ENCODE measurements at places on chromosomes 3 and 15. TPM values are rescaled to one million over a fixed set of nuclear protein-coding genes. Genes with fewer than 3 reads are reported as not detected.

The MYRIP gene
- 0.07 TPM for total RNA-seq

- peaks cover 37% of the 10 kb centered on the region for H3K36me3 ChIP-seq
- H3K27me3 ChIP-seq, result no peaks in the 10 kb centered on the region
- H3K27ac ChIP-seq, result no peak overlapping the region
Measured at GRCh38 chr3:47128137-47128536, 35.8 kb downstream of the SETD2 start.

The FAM240A gene
- not detected for total RNA-seq

The SPINK8 gene
- not detected for total RNA-seq

DNA sequence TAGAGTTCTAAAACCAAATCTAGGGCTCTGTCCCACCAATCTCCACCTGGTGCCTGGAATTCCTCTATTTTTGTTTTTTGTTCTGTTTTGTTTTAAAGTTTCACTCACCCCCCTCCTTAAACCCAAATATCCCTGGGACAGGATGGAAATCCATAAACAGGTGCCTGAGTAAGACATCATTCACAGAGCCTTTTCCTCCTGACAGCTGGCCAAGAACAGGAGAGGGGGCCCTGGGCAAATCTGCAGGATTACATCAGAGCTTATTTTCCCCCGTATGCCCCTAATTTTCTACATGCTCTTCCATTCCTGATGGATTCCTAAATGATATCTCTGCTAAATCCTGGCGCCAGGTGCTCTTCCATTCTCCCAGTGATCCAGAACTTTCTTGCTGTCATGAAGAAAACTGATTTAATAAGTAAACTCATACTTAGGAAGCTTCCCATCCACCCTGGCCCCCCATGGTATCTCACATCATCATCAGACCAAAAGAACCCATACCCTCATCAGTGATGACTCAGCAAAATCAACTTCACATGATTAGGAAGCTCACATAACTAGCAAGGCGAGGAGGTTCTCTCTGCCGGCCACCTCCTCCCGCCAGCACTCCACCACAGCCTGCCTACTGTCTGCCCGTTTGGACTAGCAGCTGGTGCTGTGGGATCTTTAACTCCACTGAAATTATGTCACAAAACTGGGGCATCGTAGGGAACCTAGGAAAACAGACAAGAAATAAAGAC, 61.0 kb downstream of the LIPC start:
- peak overlapping the region; percentile 46 for H3K27ac ChIP-seq
- H3K27me3 ChIP-seq, result no peaks in the 10 kb centered on the region
- no peaks in the 10 kb centered on the region for H3K36me3 ChIP-seq
- H3K4me1 ChIP-seq, result peaks cover 3% of the 10 kb centered on the region
- DNase-seq, result peak; percentile 69

The ZKSCAN7 gene
- 0.07 TPM for total RNA-seq

The KCNAB1 gene
- total RNA-seq, result 0.40 TPM

GRCh38 chr15:75483961-75484360, 32.5 kb upstream of the SIN3A start:
- no peaks in the 10 kb centered on the region for H3K27me3 ChIP-seq
- H3K36me3 ChIP-seq, result peaks cover 11% of the 10 kb centered on the region
- no peaks in the 10 kb centered on the region for H3K4me1 ChIP-seq
- DNase-seq, result no peak

The PRR23A gene
- total RNA-seq, result not detected

GRCh38 chr15:77631745-77632533, 773 bp downstream of the LINGO1 start:
- peaks cover under 1% of the 10 kb centered on the region for H3K27me3 ChIP-seq
- peaks cover 60% of the 10 kb centered on the region for H3K4me1 ChIP-seq
- DNase-seq, result peak; percentile 63
- H3K4me3 ChIP-seq, result peak overlapping the region; percentile 48
- no peak overlapping the region for H3K27ac ChIP-seq

DNA sequence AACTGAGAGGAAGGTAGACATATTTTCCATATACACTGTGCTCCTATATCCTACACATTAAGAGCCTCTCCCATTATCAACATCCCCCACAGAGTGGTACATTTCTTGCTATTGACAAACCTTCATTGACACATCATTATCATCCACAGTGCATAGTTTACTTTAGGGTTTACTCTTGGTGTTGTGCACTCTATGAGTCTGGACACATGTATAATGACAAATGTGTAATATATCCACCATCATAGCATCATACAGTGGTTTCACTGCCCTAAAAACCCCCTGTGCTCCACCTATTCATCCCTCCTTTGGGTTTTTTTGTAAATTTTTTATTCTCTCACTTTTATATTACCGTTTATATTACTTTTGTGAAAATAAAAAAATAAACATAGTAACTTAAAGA, 22.2 kb upstream of the CLDN18 start:
- no peaks in the 10 kb centered on the region for H3K4me1 ChIP-seq
- no peak for DNase-seq
- H3K27ac ChIP-seq, result no peak overlapping the region
- H3K4me3 ChIP-seq, result no peak overlapping the region

GRCh38 chr3:160368804-160369203, 30.2 kb downstream of the IFT80 start:
- H3K4me1 ChIP-seq, result no peaks in the 10 kb centered on the region
- H3K36me3 ChIP-seq, result no peaks in the 10 kb centered on the region
- H3K27ac ChIP-seq, result no peak overlapping the region
- no peak for DNase-seq
- H3K4me3 ChIP-seq, result no peak overlapping the region
- H3K27me3 ChIP-seq, result no peaks in the 10 kb centered on the region

The NR1I2 gene
- 0.18 TPM for total RNA-seq

DNA sequence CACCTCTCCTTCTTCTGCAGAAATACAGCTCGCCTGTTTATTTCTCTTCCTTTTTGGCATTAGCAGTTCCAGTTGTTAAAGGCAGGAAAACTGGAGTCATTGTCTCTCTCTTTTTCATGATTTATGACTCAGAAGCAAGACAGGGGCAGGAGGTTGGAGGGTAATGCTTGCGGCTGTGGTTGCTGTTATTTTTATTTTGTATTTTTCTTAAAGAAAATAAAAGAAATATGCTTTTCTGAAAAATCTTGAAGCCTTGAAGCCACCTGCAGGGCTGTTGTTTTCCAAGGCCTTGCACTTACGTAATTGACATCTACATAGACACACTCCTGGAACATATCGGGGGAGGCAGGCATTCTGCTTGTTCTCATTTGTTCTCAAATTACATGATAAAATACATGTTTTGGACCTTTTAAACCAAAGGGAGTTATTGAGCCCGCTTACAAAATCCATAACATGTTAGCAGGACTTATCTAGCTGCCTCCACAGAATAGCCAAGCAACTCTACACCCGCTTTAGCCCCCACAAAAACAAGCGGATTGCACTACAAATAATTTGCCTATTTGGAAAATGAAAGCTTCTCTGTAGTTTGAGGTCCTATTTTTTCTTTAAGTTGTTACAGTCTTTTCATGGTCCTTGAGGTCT, 1004.6 kb upstream of the NR2F2 start:
- peaks cover 16% of the 10 kb centered on the region for H3K27me3 ChIP-seq
- H3K4me3 ChIP-seq, result no peak overlapping the region
- no peaks in the 10 kb centered on the region for H3K36me3 ChIP-seq
- no peak overlapping the region for H3K27ac ChIP-seq
- H3K4me1 ChIP-seq, result no peaks in the 10 kb centered on the region

The LINGO1 gene
- total RNA-seq, result 14.3 TPM

The TYRO3 gene
- total RNA-seq, result 33.5 TPM

DNA sequence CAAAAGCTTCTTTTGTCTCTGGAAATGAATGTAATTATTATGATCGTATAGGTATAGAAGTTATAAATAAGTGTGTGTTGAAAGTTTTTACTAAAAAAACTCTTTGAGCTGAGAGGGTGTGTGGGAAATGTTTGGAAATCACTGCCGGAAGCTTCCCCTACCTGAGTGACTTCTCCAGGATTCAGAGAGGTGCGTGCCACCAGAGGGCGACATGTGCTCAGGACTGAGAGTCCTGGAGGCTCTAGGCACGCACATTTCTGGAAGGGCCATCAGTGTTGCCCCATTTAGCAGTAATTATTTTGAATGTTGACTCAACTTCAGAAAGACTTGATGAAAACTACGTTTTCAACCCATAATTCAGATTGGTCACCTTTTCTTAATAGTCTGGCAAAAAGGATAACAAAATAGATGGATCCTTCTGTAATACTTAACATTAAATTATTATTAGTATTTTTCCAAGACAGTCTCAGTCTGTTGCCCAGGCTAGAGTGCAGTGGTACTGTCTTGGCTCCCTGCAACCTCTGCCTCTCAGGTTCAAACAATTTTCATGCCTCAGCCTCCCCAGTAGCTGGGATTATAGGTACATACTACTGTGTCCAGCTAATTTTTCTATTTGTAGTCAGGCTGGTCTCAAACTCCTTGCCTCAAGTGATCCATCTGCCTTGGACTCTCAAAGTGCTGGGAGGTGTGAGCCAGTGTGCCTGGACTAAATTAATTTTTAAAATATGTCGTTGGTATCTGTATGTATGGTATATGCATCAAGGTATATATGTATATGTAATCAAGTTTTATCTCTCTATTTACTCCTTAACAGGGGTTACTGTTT, 34.5 kb downstream of the GPR171 start:
- no peak overlapping the region for H3K4me3 ChIP-seq
- no peaks in the 10 kb centered on the region for H3K36me3 ChIP-seq
- peak; percentile 42 for DNase-seq
- H3K4me1 ChIP-seq, result no peaks in the 10 kb centered on the region
- H3K27ac ChIP-seq, result no peak overlapping the region

The CLDN1 gene
- 0.34 TPM for total RNA-seq

DNA sequence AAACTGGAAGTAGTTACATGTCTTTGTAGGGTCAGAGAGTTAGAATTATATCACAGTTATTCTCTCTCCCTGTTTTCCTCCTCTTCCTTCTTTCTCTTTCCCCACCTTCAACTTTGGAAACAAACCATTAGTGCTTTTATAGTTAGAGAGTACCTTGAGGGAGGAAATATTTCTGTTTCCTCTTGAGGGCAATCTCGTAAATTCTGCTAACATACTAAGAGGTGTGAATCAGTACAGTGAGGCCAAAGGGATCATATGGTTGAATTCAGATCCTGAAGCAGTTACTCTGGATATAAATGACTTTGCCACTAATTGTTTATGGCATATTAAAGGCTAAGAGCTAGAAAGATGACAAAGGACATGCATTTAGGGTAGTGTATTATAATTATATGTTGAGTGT, 60.3 kb upstream of the CCNL1 start:
- no peaks in the 10 kb centered on the region for H3K36me3 ChIP-seq
- H3K27me3 ChIP-seq, result no peaks in the 10 kb centered on the region
- no peaks in the 10 kb centered on the region for H3K4me1 ChIP-seq
- H3K4me3 ChIP-seq, result no peak overlapping the region
- no peak overlapping the region for H3K27ac ChIP-seq

- H3K36me3 ChIP-seq, result no peaks in the 10 kb centered on the region
- no peaks in the 10 kb centered on the region for H3K27me3 ChIP-seq
- H3K27ac ChIP-seq, result no peak overlapping the region
Measured at GRCh38 chr3:27216955-27217552, 152.1 kb downstream of the NEK10 start.

The SEMA3G gene
- total RNA-seq, result not detected

The NCBP2 gene
- total RNA-seq, result 64.0 TPM

DNA sequence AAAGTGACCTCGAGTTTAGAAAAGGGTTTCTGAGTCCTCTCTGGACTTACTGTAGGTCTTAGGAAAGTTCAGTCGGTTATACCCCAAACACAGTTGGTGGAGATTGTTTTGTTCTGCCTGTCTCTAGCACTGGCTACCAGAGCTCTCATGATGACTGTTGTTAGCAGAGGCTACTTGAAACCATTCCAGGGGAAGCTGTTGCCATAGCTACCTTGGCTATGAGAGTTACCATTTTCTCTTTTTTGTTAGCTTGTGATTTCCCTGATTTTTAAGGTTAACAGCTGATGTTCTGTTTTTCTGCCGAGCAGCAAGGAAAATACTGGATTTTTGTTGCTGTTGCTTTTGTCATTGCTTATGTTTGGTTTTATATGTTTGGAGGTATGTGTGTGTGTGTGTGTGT, 26.7 kb downstream of the ABHD2 start:
- H3K4me3 ChIP-seq, result no peak overlapping the region
- DNase-seq, result no peak
- no peaks in the 10 kb centered on the region for H3K27me3 ChIP-seq
- H3K4me1 ChIP-seq, result no peaks in the 10 kb centered on the region

GRCh38 chr3:46564190-46565021, 1.7 kb downstream of the LRRC2 start:
- DNase-seq, result no peak
- H3K4me1 ChIP-seq, result no peaks in the 10 kb centered on the region
- no peaks in the 10 kb centered on the region for H3K36me3 ChIP-seq
- H3K4me3 ChIP-seq, result no peak overlapping the region

The NUP210 gene
- 128 TPM for total RNA-seq

DNA sequence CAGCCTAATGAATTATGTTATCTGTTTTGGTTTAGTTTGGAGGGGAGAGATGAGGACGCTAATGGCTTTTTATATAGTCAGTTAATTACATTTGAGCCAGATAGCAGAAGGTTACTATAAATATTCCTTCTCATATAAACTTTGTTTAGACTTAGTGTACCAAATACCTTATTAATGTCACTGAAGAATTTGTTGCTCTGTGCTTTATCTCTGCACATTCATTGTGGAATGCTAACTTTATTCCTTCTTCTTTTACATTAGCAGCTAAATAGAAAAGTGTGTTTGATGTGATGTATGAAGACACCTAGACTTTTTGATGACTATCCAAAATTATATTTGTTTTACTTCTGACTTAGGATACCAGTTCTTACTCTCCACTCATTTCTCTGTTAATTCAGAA, 105.2 kb downstream of the EPHA3 start:
- no peak for DNase-seq
- H3K36me3 ChIP-seq, result no peaks in the 10 kb centered on the region
- no peak overlapping the region for H3K4me3 ChIP-seq
- no peaks in the 10 kb centered on the region for H3K4me1 ChIP-seq

- H3K27ac ChIP-seq, result no peak overlapping the region
- H3K4me1 ChIP-seq, result no peaks in the 10 kb centered on the region
- H3K36me3 ChIP-seq, result peaks cover 64% of the 10 kb centered on the region
- H3K27me3 ChIP-seq, result no peaks in the 10 kb centered on the region
Measured at GRCh38 chr3:49699281-49699979, 10.1 kb downstream of the RNF123 start.

The FSTL1 gene
- total RNA-seq, result 0.83 TPM

DNA sequence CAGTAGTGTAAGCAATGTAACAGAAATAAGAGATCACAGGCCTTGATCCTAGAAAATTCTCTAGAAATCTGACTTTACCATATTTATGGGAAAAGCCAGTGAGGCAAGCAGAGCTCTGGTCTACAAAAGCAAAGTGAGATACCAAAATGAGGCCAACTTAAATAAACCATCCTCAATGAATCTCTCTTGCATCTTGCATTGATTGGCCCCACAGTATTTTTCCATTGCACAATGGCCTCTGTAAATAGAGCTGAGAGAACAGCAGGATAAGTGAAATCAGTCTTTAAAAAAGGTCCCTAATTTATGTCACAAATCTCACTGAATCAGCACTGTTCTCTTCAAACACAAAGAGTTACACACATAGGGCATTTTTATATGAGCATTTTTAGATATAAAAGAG, 8.9 kb downstream of the CFAP20DC start:
- H3K27me3 ChIP-seq, result no peaks in the 10 kb centered on the region
- no peaks in the 10 kb centered on the region for H3K36me3 ChIP-seq

GRCh38 chr3:135228201-135228600, 433.1 kb downstream of the EPHB1 start:
- H3K27me3 ChIP-seq, result no peaks in the 10 kb centered on the region
- H3K4me3 ChIP-seq, result no peak overlapping the region
- no peaks in the 10 kb centered on the region for H3K36me3 ChIP-seq
- no peak overlapping the region for H3K27ac ChIP-seq

Measured in K562 (cell line).